ENCODE measurements at places on chromosomes 2 and 18.
A peak's percentile ranks its signal among the peaks of the same experiment; 100 is the strongest.

DNA sequence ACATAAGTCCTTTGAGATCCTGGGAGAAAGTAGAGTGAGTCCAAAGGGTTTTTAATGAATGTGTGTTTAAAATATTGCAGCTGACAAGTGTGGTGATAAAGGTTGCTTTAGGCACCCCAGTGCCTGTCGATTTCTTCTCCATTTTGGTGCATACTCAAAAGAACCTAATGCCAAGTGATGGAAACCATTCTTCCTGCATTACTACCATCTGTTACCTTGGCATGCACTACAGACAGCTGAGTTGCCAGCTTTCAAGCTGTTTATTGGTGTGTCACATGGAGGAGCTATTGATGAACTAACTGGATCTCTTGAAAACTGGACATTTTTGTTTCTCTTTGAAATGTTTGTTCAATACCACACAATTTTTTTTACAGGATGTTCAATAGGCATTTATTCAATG, 350.0 kb downstream of the AKAIN1 start:
- DNase-seq, result no peak

- DNase-seq, result no peak
These were observed 39.7 kb downstream of the L3MBTL4 start for GRCh38 chr18:6374935-6375529.

DNA sequence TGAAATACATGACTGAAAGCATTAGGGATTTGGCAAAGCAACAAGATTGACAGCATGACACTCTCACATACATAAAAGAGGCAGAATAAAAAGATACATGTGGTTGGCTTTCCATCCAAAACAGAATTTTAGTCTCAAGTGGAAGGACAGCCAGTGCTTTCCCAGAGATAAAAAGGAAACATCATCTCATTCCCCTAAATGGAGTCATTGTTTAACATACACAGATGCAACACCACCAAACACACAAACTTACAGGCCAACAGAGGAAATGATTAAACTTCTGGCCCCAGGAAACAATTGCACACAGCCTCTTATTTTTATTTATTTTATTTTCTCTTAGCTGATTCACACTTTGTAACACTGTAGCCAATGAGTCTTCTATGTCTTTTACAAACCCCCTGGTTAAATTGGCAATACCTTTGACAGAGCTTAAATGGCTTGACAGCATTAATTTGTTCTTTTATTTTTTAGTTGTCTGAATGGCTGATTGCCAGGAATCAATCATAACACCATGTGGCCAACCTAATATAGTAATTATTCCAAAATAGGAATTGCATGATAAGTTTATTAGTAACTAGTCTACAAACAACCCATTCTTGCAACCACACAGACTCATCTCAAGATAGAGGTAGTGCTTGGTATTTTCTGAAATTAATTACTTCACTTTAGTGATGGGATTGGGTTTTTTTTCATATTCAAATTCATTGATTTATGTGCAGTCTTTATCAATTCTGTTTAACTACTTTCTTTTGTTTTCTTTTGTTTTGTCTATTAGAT, 190.5 kb downstream of the RND3 start:
- no peak for DNase-seq

- DNase-seq, result no peak
These were observed 48.7 kb upstream of the MSH2 start for GRCh38 chr2:47354013-47354847.

DNA sequence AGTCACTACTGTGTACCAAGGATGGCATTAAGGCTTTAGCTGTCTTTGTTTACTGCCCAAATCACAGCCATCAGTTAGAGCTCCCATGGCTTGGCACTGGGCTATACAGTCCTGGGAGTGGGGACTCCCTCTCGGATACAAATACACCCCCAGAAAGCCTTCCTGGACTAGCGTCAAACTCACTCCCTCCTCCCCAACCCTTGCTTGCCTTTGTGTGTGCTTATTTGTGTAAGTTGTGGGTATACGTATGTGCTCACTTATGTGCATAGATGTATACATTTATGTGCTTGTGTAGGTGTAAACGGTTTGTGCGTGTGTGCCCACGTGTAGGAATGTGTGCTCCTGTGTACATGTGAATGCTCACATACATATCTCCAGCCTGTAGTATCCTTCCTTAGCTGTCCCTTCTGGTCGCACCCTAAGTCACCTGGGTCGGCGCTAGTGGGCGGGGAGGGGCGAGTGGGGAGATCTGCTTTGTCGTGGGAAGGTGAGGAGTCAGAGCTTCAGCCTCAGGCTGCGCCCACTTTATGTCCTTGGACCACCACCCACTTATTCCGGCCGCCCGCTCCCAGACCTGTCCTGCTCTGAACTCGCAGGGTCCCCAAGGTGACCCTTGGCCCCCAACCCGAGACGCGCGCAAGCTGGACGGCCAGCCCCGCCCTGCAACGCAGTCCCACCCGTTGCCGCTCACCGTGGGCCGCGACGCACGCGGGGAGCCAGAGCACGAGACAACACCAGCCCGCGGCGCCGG, 461 bp downstream of the PRADC1 start:
- no peak for DNase-seq

DNA sequence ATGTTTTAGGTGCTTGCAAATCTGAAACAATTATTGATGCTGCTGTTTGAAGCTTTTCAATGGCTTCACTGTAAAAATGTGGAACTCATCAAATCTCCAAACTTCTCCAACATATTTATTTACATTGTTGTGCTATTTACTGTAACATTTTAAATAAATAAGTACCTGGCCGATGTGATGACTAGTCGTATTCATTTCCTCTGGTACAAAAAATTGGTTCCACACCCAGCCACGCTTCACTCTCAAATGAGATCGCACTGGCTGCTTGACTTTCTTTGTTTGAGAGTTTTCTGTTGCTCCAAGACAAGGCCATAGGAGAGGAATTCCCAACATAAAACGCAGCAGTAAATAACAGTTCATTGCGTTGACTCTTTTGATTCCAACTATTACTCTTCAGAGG, 32.0 kb downstream of the CDH19 start:
- DNase-seq, result no peak

DNA sequence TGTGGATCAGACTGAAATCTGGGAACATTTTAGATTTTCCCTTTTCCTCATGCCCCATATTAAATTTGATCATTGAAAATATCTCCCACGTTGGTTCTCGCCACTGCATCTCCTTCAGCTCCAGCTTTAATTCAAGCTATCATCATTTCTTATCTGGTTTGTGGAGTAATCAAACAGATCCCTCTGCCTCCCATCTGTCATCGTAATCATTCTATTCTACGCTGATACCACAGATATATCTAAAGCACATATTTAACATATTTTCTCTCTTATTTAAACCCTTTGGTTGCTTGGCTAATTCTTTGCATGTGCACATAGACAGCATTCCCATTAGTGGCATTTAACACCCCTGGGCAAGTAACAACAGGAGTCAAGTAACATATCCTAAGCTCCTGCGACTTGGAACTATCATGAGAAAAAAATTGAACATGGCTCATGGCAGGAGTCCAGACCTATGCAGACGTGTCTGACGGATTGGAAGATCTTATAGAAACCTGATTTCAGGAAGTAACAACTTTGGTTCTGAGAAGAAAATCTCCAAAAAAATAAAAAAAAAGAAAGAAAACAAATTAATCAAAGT, 158.8 kb upstream of the KYNU start:
- no peak for DNase-seq

GRCh38 chr2:55843096-55843993, 80.2 kb downstream of the EFEMP1 start:
- DNase-seq, result peak; percentile 46

DNA sequence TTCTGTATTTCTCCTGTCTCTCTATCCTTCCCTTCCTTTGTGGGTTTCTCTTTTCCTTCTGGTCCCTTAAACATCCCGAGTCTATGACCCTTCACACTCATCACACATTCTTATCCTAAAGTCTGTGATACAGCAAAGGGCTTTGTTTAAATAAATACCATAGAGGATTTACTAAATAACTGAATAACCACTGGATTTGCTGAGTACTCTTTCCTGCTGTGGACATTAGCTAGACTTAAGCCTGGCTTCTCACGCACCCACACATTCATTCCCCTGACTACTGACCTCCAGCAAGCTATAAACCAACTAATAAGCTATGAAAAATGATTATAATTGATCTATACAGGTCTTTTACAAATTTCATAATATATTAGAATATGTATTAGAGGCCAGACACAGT, 76.6 kb downstream of the COL4A3 start:
- no peak for DNase-seq

DNA sequence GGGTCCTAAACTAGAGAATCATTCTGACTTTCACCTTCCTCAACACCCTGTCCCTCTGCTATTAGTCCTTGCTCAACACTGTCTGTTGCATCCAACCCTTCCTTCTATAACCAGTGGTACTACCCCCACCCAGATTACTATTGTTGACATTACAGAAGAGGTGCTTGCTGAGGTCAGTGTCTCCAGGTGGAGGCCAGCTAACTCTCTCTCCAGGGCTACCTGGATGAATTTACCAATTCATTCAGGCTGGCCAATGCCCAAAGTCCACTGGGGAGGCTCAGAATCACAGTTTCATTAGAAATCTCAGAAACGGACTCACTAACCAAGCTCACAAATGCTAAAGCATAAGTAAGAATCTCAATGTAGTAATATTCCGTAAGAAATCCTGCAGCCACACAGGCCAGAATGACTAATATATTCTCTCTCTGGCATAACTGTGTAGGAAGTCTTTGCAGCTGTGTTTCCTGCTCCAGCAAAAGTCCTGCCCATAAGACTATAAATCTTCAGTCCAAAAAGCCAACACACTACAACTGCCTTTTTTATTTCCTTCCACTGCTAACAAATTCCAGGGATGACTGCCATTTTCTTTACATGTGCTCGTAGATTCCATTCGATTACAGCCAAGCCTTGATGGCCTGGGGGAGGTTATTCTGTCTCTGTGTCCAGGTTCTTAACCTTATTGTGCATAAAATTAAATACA, 10.0 kb upstream of the TTR start:
- no peak for DNase-seq

DNA sequence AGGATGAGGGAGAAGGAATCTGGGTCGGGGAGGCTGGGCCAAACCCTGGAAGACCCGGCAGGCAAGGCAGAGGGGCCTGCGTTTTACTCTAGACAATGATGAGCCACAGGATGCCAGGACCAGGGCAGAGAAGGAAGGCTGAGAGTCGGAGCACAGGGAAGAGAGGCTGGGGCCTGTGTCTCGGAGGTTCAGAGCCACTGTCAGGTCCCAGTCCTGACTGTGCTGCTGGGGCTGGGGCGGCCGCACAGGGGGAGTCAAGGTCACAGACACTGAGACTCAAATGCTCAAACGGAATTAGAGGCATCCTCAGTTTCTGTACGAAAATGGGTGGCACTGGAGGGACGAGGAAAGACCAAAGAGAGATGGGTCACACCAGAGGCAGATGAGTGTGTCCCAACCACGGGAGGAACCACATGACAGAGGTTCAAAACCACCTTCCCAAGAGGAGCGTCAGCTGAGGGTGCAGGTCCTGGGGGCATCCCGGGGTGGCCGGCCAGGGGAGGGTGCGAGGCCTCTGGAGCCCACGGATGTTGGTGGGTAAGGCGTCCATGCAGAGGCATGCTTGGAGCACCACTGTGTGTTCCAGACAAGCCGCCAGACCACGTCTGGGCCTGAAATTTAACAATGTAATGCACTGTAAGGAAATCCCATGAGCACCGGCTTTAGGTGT, 14.7 kb downstream of the HDAC4 start:
- DNase-seq, result no peak

DNA sequence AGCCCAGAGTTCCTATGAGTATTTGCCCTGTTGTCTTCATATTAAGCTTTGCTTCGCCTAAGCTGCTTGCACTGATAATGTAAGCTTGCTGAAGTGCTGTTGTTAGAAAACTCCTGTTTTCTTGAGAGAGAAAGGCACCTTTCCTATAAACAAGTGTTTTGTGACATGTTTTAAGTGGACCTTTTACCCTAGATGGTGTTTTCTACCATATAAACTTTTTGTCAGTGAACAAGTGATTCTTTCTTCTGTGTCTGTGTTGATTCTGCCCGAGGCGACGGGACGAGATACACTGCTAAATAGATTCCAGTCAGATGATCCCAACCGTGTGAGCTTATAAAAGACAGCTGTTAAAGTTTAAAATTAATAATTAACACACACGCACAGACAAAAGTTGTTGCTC, 24.1 kb downstream of the CABLES1 start:
- DNase-seq, result no peak

DNA sequence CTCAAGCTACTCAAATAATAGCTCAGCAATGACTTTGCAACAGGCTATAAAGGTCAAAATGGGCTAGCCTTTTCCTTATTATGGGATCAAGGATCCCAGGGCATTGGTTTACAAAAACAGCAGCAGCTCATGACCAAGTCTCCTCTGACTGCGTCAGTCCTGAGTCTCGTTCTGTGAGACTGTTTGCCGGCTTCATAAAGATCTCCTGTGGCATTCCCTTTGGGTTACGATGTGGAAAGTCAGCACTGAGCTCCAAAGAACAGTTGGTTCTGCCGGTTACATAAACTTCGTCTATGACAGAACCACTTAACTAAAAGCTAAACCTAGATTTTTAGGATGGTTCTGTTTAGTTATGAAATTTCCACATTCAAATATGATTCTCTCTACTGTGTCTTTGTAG, 674.9 kb downstream of the ZEB2 start:
- DNase-seq, result no peak

DNA sequence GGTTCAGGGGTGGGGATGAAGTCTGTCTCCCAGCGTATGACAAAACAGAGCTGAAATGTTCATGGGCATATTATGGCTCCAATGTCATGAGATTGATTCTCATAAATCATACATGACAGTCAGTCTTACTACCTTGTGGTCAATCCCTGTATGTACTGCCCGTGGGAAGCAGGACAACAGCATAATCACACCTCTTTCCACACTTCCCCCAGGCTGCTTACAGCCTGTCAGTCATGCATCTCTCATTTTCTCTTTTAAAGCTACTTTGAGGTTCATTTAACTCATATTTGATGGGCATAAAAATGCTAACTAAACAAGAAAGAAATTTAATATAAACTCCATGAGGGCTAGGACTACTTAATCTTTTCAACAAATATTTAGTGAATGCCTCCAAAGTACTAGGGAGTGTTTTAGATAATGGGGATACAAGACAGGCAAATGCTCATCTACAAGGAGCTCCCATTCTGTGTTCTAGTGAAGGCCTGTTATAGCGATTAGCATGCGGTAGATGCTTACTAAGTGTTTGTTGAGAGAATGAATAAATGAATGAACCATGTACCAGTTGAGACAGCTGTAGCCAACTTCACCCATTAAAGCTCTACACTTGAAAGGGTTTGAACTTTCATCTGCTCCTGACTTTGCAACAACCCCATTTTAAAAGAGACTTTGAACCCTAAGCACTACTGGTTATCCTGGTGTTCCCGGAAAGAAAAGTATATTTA, 89.1 kb downstream of the ALPK2 start:
- no peak for DNase-seq

DNA sequence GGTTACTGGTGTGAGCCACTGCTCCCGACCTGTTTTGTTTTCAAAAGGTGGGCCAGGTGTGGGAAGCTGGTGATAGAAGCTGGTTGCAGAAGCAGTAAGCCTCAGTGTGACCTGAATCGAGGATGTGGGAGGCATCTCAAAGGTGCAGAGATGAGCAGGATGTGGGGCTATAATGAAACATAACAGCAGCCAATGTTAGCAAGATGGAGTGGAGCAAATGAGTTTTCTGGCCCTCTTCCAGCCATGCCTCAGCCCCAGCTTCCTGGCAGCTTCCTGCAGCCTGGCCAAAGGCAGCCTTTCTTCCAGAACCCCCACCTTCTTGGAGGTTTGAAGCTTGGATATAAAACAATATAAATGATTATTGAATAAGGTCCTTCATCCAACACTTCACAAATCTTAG, 184.8 kb downstream of the NCK2 start:
- DNase-seq, result no peak

- DNase-seq, result no peak
These were observed 265.9 kb downstream of the TFCP2L1 start for GRCh38 chr2:121019071-121019470.
